GM10248 (cell line): ENCODE measurements at places on chromosomes 3 and 15.

- no peak for DNase-seq
Measured at GRCh38 chr3:34033839-34034238, 235.4 kb downstream of the PDCD6IP start.

GRCh38 chr3:179278932-179279693 is 28.2 kb upstream of the KCNMB3 start:
- DNase-seq: no peak

GRCh38 chr3:57600195-57600594 is 3.1 kb upstream of the ARF4 start:
- DNase-seq: no peak

DNA sequence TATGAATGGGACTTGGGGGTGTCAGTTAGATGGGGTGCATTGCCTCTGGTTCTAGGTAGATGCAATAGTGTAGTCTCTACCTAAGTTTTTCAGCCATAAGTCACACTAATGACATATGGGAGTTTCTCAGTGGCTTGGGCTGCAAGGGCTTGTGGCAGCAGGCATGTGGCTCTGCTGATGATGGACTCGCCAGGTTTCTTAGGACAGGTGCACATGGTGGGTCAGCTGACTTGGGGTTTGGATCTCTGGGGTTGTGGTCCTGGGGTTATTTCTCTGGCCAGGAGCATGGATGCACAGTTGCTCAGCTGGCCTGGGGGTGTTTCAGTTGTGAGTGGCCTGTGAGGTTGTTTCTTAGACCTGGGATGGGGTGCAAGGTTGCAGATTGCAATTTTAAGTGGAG is 120.0 kb upstream of the DCBLD2 start:
- DNase-seq: no peak

DNA sequence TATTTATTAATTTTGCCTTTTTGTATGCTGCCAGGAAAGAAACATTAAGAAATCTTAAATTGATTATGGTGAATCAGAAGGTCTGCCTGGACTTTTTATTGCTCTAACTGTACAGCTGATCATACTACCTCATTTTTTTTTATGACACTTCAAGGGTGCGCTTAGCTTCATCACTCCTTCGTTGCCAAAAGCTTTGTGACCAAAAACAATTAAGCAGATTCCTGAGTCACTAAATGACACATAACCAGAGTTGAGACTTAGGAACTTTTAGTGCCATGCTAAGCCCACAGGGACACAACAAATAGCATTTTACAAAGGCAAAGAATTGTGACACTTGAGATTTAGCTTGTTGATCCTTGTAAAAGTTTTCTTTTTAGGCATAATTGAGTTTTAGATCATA is 4.9 kb downstream of the ADIPOQ start:
- DNase-seq: no peak

GRCh38 chr15:49855917-49856637 is 235.2 kb downstream of the DTWD1 start:
- no peak for DNase-seq

DNA sequence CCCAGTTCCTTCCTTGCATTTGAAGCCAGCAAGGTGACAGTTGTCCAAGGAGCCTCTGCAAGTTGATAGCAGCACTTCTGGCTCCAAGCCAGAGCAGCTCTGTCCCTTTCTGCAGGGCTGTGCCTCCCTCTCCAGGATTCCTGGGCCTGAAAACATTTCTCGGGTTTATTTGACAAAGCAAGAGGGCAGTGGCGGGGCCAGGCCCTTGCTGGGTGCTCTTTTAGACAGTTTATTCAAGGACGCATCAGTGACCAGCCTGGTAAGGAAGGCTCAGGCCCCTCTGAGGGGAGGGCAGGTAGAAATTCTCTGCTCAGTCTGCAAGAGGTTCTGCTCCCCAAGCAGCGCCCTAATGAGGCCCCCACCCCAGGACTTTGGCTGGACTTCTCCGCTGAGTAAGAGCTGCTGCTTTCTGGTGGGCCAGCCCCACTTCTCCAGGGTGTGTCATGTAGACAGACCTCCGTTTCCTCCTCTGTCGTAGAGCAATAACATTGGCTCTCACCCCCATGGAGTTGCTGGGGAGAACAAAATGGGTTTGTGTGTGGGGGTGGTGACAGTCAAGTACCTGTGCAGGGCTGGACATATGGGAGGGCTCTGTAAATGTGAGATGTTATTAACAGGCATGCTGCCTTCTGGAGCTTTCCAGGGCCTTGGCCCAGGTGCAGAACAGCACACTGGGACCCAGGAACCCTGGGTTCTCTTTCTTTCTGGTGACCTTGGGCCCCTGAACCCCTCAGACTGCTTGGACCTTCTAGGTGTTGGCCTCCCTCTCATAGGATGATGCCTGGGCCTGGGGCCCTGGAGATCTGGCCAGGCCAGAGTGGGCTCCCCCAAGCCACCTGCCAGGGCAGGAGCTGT is 146.2 kb upstream of the TLE3 start:
- DNase-seq: no peak

- DNase-seq: no peak
Measured at GRCh38 chr3:128167973-128168674, 14.8 kb downstream of the EEFSEC start.

GRCh38 chr15:85493260-85493659 is 112.9 kb downstream of the AKAP13 start:
- DNase-seq: no peak

DNA sequence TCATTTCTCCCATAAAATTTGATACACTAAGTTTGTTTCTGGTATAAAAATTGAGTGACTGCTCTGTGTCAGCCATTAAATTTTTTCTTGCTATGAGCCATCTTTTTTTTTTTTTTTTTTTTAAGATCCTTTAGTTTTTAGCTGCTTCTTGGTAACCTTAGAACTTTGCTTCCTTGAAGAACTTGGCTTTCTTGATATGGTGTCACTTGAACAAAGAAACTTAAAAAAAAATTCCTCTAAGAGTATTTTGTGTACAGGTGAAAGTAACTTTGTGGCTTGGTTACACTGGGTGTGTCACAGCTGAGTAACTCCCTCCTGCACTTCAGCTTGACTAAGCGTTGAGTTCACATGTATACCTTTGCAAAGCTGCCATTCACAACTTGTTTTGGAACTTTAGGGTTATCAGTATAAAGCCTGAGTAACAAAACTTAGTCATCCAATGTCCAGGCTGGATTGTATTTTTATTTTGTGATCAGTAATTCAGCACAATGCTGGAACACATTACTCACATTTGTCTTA is 6.5 kb downstream of the CHD2 start:
- DNase-seq: no peak
